Fibroblast of skin of abdomen (primary cell): ENCODE measurements at places on chromosomes 3 and 15.
A peak's percentile ranks its signal among the peaks of the same experiment; 100 is the strongest.

- DNase-seq: peak; percentile 49
Measured at GRCh38 chr15:48856942-48857341, 21.0 kb upstream of the EID1 start.

DNA sequence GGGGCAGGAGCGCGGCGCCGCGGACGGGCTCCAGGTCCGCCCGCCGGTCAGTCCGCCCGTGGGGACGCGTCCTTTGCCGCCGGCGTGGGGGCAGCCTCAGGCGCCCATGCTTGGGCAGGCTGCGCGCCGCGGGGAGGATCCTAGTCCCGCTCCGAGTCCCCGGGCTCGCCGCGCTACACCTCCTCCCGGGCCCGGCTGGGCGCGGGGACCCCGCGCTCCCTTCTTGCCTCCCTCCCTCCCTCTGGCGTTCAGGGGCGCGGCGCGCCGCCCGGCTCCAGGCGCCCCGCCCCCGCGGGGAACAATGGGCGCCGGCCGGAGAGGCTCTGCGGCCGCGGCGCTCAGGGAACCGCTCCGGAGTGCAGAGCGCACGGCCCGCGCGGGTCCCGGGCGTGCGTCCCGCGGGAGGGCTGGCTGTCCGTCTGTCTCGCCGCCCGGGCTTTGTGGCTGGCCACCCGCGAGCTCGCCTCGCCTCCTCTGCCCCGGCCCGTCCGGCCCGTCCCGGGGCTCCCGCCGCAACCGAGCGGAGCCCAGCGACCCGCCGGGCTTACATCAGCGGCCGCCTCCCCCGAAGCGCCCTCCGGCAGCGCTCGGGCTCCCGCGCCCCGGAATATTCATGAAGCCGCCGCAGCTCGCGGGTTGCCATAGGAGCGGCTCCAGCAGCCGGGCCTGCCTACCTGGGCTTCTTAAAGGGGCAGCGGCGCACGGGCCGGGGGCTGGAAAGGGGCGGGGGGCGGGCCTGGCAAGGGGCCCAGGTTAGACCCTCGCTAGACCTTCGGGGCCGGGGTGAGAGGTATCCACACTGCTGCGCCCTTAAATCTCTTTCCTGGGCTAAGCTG lies at the start of gene HCN4:
Gene HCN4 (minus strand): TSS at position 658 of the 836 bp plus-strand sequence. CDS start 688 bp downstream, outside the sequence.
- DNase-seq: no peak

DNA sequence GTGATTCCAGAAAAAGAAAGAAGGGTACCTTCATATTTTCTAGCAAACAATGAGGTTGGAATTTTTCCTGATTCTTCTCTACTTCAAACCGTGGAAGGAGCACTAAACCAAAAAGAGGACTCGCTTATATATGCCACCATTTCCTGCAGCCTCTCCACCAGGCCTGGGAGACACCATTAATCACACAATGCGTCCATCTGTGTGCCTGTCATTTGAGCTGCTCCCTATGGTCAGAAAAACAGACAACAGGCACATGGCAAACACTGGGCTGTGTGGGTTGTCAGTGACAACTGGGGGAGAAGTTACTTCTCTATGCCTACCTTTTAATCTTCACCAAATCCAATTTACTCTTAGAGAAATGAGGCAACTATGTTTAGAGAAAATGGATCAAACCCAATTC lies 71.9 kb downstream of the NR2F2 start:
- no peak for DNase-seq

DNA sequence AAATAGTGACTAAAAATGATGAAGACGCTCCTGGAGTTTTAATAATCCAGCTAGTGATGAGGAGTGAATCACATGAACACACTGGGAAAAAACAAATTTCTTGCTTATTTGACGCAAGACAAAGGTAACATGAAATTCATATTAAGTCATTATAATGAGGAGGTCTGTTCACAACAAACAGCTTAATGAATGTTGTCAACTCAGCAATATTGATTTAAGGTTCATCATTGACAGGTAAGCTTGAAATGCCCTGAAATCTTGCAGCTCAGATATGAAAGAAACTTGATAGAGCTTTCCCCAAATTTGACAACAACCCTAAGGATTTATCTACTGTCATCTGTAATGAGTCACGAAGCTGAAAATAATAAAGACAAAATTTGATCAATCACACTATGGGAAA lies 108.1 kb upstream of the SELENOK start:
- no peak for DNase-seq

GRCh38 chr15:67150023-67150860 lies 84.8 kb downstream of the SMAD3 start:
- DNase-seq: peak; percentile 96

- no peak for DNase-seq
Measured at GRCh38 chr3:53571264-53571663, 76.9 kb downstream of the CACNA1D start.

DNA sequence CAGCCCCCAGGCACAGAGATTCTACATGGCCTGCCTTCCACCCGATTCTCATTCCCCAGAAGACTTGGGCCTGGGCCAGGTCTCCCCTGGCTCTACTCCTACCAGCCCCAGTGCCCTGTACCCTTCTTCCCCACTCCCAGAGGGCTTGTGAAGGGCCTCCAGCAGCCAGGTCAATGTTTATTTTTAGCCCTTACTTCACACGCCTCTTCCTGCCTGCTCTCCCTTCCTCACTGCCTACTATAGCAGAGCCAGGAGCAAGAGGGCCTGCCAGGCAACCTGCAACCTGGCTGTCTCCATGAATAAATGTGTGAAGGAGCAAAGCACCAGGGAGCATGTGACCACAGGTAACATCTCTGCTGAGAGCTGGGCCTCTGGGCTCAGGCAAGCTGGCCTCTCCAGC lies 26.4 kb upstream of the APEH start:
- DNase-seq: no peak

GRCh38 chr15:70356919-70357318 lies 259.2 kb upstream of the TLE3 start:
- DNase-seq: no peak

GRCh38 chr15:63815796-63816533 lies 17.8 kb downstream of the HERC1 start:
- no peak for DNase-seq

- no peak for DNase-seq
Measured at GRCh38 chr3:24503616-24504113, 9.0 kb upstream of the THRB start.

DNA sequence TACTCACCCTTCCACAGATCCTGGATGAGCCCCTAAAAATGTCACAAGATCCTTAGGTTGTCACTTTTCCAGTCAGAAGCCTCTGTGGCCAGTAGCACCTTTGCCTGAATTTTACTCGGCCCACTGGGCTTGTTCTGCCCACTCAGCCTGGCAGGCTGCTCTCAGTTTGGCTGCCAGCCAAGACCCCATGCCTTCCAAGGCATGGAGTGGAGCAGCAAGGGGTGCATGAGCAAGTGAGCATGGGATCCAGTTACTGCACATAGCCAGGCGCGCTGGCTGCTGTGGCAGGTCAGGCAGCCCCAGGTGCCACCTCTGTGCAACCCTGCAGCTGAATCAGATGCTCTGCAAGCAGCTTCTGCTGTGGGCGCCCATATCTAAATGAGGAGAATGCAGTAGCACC lies 79.3 kb downstream of the CGGBP1 start:
- DNase-seq: no peak

GRCh38 chr15:79467865-79468586 lies 35.9 kb downstream of the MINAR1 start:
- peak; percentile 18 for DNase-seq

DNA sequence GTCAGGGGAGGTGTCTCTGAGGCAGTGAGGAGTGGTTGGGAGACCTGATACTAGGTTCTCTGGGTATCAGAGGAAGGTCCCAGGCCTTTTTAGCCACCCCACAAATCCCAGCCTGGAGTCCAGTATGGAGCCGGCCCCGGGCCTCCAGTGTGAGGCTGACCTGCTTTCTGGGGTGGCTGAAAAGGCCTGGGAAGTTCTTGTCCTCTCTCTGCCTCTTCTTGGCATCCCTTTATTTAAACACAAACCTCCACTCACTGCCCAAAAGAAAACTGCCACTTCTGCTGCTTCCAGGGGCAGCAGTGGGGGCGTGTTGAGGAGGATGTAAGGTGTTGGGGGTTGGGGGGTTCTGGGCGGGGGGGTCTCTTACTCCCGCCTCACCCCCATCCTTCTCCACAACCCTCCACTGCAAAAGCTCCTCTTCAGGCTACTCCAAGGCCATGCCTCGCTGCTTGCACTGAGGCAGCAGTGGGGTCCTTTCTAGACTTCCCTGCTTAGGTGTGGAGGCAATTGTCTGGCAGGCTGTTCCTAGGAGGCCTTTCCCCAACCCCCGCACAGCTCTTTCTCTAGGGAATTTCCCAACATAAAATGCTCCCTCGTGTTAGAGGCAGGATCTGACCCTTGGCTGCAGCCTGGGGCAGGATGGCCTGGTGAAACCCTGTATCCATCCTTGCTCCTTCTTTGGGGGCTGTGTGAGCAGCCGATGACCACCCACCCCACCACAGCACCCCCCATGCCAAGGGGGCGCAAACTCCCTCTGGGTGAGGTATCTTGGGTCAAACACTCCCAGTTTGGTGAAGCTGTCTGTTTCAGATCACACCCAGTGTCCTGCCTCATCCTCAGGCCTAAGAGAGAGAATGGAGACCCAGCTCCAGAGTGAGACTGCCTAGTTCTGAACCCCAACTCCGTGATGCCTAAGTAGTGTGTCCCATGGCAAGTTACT lies 12.1 kb upstream of the RAD18 start:
- no peak for DNase-seq

GRCh38 chr15:39180483-39180933 lies 400.4 kb upstream of the THBS1 start:
- peak; percentile 90 for DNase-seq

DNA sequence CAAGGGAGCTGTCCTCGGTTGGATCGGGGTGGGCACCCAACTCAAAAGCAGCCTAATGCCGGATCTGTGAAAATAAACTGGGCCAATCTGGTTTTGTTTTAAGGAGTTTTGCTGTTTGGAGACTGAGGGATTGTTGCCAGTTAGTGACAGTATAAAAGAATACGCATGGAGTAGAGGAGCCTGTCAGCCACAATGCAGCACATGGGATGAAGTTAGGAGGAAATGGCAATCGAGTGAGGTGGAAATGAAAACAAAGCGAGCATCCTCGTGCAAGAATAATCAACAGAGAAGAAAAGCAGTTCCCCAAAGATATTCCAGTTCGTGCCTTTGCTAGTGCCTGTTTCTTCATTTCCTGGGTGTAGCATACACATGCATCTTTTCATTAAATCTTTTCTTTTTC lies 108.4 kb upstream of the RORA start:
- DNase-seq: peak; percentile 31

DNA sequence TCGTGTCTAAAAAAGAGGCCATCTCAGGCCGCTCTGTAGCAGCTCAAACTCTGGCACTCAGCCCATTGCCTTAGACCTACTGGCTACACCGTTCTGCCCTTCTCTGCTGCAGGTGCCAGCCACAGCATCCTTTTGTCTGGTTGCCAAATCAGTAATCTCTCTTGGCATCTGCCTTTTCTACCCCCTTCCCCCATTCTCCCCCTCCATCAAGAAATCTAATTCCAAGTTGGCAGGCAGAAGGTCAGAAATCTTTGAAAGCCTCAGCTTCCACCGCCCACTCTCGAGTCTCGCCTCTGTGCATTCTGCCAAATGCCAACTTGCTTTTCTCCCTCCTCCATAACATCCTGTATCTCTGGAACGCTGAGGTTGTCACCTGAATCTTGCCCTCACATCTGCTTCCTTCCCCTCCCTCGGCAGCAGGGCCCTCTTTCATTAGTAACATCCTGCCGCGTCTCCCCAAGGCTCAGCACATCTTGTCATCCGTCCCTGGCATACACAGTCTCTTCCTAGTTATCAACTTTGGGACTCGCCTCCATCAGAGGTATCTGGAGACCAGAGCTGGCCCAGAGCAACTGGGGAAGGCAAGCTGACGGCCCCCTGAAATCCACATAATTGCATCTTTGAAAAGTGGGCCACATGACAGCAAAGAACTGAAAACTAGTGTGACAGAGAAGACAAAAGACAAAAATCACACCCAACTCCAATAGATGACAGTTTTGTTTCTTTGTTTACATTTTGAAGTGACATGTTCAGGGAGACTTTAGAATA lies 312.0 kb upstream of the CCDC54 start:
- DNase-seq: no peak

DNA sequence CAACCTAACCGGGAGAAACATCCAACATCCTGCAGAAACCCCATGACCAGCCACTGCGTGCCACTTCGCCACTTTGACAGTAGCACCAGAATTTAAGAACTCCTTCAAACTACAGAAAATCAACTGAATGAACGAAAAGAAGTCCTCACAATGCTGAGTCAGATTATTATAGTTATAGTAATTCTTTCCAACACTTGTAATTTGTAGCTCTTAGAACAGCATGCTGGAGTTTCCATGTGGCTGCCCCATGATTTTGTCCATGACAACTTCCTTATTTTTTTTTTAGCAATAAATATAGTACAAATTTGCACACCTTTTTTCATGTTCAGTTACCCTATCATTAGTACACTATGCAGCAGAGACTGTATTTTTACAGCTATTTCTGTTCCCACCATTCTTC lies 26.1 kb upstream of the SSR3 start:
- no peak for DNase-seq

- DNase-seq: no peak
Measured at GRCh38 chr3:71273453-71273852, 310.1 kb downstream of the FOXP1 start.

GRCh38 chr3:25025236-25025635 lies 402.8 kb upstream of the RARB start:
- peak; percentile 60 for DNase-seq

DNA sequence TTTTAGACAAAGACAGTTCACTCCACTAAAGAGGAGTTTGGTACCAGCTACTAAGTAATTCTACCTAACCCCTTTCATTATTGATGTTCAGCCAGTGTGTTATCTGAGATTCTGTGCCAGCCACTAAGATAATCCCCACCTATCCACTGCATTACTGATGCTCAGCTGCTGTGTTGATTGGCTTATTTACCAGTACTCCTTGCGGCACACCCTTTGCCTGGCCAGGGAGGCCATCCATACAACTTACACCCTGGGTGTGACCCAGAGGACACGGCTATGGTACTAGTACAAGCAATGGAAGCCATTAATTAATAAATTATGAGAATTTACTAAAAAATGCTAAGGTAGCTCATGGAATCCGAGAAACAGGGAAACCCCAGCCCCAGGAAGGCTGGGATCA lies 290.7 kb upstream of the CTNNB1 start:
- DNase-seq: no peak

GRCh38 chr3:62700357-62700756 lies 174.9 kb downstream of the CADPS start:
- no peak for DNase-seq

- no peak for DNase-seq
Measured at GRCh38 chr3:118181274-118181673, 853.4 kb downstream of the IGSF11 start.

DNA sequence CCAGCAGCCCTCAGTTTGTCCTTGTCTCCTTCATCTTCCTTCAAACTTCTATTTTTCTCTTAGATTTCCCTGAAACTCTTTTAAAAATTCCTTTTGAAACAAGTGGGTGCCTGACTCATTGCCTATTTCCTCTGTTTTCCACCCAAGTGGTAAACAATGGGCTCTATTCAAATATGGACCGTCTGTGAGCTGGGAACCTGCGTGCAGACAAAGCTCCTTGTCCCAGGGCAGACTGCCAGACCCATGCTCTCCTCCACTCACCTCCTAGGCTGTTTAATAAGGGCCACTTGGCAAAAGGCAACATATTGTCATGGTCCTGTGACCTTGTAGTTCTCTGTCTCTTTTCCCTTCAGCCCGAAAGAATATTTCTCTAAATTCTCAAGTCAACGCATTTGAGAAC lies 332.7 kb upstream of the THBS1 start:
- DNase-seq: peak; percentile 61
